ENCODE measurements at places on chromosomes 1 and 21. TPM values are rescaled to one million over a fixed set of nuclear protein-coding genes. Genes with fewer than 3 reads are reported as not detected.
A peak's percentile ranks its signal among the peaks of the same experiment; 100 is the strongest.

GRCh38 chr1:37633938-37634243 is 801 bp downstream of the RSPO1 start:
- no peaks in the 10 kb centered on the region for H3K4me1 ChIP-seq
- H3K27ac ChIP-seq: no peak overlapping the region
- DNase-seq: no peak
- H3K4me3 ChIP-seq: peak overlapping the region; percentile 29

GRCh38 chr1:187563191-187563590 is 734.4 kb downstream of the PLA2G4A start:
- no peaks in the 10 kb centered on the region for H3K4me1 ChIP-seq
- no peaks in the 10 kb centered on the region for H3K36me3 ChIP-seq
- H3K27me3 ChIP-seq: no peaks in the 10 kb centered on the region
- no peak overlapping the region for H3K27ac ChIP-seq
- no peak for DNase-seq
- H3K4me3 ChIP-seq: no peak overlapping the region

DNA sequence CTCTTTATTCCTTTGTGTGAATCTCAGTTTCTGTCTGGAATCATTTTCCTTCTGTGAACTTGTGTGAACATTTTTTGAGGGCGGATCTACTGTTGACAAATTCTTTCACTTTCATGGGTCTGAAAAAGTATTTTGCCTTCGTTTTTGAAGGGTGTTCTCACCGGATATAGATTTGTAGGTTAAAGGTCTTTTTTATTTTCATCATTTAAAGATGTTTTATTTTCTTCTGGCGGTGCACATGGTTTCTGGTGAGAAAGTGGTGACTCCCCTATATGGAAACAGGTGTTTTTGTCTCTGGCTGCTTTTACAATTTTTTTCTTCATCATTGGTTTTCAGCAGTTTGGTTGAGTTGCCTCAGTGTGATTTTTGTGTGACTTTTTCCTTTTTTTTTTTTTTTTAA is 94.9 kb downstream of the DYRK1A start:
- no peak overlapping the region for H3K4me3 ChIP-seq
- peaks cover 49% of the 10 kb centered on the region for H3K4me1 ChIP-seq
- H3K27ac ChIP-seq: no peak overlapping the region
- no peaks in the 10 kb centered on the region for H3K27me3 ChIP-seq

PDPN gene
- total RNA-seq: 0.28 TPM

CGN gene
- 10.2 TPM for total RNA-seq
